NCI-H748 treated with DMSO at 0.1 percent for 48 hours (cell line): ENCODE measurements at places on chromosomes 7 and 10.

- no peak for DNase-seq
Measured at GRCh38 chr7:133822868-133823552, 304.1 kb upstream of the LRGUK start.

- DNase-seq = no peak
Measured at GRCh38 chr10:87585565-87586514, 73.8 kb upstream of the PAPSS2 start.

GRCh38 chr10:116748041-116748440, 5.7 kb upstream of the HSPA12A start:
- no peak for DNase-seq

GRCh38 chr10:21831986-21832820, 171.3 kb downstream of the DNAJC1 start:
- no peak for DNase-seq

GRCh38 chr7:70706204-70706603, 425.7 kb upstream of the GALNT17 start:
- no peak for DNase-seq

DNA sequence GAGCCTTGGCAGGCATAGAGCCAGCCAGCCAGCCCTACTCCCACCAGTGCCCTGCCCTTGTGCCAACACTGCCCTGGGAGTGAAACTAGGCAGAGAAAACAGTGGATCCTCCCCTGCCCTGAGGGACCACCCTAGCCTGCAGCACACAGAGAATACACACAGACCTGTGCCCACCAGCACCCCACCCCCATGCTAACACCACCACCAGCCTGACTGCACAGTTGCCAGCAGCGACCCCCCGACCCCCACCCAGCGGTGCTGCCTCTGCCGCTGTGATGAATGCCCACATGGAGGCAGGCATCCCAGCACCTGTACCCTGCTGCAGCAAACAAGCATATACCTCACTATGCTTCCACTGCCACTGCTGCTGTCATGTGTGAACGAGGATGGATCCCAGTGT, 9.4 kb upstream of the MIOS start:
- DNase-seq = no peak
